ENCODE measurements at places on chromosomes 12 and 14. TPM values are rescaled to one million over a fixed set of nuclear protein-coding genes. Genes with fewer than 3 reads are reported as not detected.

NOXRED1 gene
- 0.26 TPM for total RNA-seq

MYF6 gene
- not detected for total RNA-seq

GRCh38 chr12:122726080-122726558, 4.5 kb downstream of the HCAR1 start:
- peak; percentile 76 for DNase-seq

SYT1 gene
- total RNA-seq, result 6.3 TPM

GRCh38 chr14:60106339-60106738, 14.6 kb downstream of the PCNX4 start:
- no peak for DNase-seq

GRCh38 chr12:19002216-19002615, 127.3 kb upstream of the PLEKHA5 start:
- DNase-seq, result no peak

- DNase-seq, result no peak
Measured at GRCh38 chr12:42140901-42141300, 3.8 kb downstream of the GXYLT1 start.

CYP27B1 gene
- 0.39 TPM for total RNA-seq

- DNase-seq, result peak; percentile 39
Measured at GRCh38 chr14:59189091-59189785, 771 bp downstream of the DAAM1 start.

NTF3 gene
- not detected for total RNA-seq

- no peak for DNase-seq
Measured at GRCh38 chr14:100891501-100892445, 11.7 kb downstream of the RTL1 start.

- no peak for DNase-seq
Measured at GRCh38 chr14:78614593-78614992, 444.4 kb downstream of the NRXN3 start.

ABCC9 gene
- not detected for total RNA-seq

DNA sequence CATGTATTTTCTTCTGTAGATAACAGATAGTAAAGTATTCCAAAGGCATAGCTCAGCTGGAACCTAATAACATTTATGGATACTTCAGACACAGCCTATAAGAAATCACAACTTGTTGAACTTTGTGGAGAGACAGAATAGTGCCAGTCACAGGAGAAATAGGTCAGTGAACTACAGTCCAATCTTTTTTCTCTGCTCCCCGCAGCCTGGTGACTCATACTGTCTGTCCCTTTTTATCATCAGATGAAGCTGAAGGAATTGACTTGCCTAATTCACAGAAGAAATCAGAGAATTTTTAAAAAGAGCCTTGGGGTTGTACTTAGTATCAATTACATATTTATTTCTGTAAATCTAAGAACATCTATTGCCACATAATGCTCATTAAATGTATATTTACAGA, 222.3 kb downstream of the ALG10 start:
- no peak for DNase-seq

DNA sequence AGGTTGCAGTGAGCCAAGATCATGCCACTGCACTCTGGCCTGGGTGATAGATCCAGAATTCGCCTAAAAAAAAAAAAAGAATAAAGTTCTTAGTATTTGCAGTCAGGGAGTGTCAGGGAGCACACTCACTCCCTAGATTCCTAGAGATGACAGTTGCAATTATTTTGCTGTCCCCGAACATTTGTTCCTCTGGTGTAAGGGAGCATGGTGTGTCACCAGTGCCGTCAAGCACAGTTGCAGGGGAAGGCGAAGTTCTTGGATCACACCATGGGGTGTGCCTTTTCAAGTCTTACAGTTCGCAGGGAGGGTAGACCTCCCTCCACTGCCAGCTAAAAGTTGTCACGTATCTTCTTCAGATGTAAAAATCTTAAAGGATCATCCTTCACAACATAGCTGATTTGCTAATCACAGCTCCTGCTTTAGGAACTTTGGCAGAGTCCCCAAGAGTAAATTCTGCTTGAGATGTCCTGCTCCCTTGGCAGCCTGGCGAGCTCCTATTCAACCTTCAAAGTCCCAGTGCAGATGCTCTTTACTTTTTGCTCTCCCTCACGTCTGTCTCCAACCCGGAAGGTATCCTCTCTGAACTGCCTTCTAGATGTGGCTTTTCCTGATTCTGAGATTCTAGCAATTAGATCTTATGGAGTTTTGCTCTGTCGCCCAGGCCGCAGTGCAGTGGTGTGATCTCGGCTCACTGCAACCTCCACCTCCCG, 11.3 kb downstream of the ACACB start:
- no peak for DNase-seq

GSKIP gene
- 23.3 TPM for total RNA-seq

GRCh38 chr12:132422381-132423043, 67.4 kb upstream of the FBRSL1 start:
- no peak for DNase-seq

RAB35 gene
- total RNA-seq, result 38.8 TPM

ARMH4 gene
- total RNA-seq, result 1.4 TPM

ZFC3H1 gene
- 11.4 TPM for total RNA-seq

- no peak for DNase-seq
Measured at GRCh38 chr12:96441816-96442215, 41.6 kb upstream of the CDK17 start.

DNA sequence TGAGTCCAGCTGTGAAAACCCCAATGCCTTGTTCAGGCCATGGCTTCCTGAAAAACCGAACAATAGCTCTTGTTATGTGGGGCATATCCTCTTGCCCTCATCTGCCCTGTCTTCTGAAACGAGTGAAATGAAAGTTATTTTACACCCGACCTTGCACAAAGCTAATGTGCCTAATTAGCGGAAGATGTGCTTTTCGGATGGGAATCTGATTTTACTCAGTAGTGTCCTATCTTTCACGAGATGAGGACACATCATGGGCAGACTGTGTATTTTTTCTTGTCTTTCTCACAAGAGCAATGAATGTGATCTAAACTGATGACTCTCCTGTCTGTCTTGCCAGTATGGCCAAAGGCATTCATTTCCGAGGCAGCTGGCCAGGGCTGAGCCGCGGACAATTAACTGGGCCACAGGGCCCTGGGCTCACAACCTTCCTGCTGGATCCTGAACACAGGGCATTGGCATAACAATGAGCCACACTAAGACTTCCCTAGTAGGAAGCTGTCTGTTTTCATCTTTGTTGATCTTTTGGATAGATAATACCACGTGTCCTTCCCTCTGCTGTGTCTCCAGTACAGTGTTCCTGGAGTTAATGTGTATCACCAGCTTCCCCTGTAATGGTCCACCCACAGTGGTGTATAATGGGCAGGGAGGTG, 86.0 kb upstream of the HIF1A start:
- peak; percentile 41 for DNase-seq

- no peak for DNase-seq
Measured at GRCh38 chr14:76926521-76927251, 100.5 kb downstream of the LRRC74A start.

CCDC197 gene
- not detected for total RNA-seq

GRCh38 chr12:96587691-96588090, 98.3 kb downstream of the CFAP54 start:
- no peak for DNase-seq

- DNase-seq, result no peak
Measured at GRCh38 chr12:66679461-66680084, 697 bp upstream of the GRIP1 start.

ACSM4 gene
- not detected for total RNA-seq

GRCh38 chr12:118500299-118500698, 123.9 kb downstream of the SUDS3 start:
- no peak for DNase-seq

ACACB gene
- total RNA-seq, result 1.7 TPM

FGD6 gene
- total RNA-seq, result 11.0 TPM

PLEKHG7 gene
- total RNA-seq, result not detected

GRCh38 chr14:60273956-60274355, 24.9 kb downstream of the PPM1A start:
- DNase-seq, result no peak

MFAP5 gene
- total RNA-seq, result 0.13 TPM

DNA sequence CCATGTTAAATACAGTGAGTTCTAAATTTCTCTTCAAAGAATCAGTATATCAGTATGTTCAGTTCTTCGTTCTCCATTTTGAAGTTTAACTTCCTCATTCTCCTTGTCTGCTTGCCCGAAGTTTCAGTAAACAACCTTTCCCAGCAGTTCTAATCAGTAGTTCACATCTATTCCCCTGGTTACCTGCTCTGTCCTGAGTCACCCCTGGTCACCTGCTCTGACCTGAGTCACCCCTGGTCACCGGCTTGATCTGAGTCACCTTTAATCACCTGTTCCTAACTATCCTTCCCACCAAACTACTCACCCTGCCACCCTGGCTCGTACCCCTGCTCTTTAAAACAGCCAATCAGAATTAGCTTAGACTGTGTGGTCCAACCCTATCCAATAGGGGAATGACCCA, 9.4 kb upstream of the OR10G3 start:
- no peak for DNase-seq

- no peak for DNase-seq
Measured at GRCh38 chr14:102817942-102818940, 41.0 kb downstream of the TRAF3 start.

- DNase-seq, result peak; percentile 36
Measured at GRCh38 chr12:12387501-12387900, 30.6 kb downstream of the BORCS5 start.

DLGAP5 gene
- 8.7 TPM for total RNA-seq

GRCh38 chr12:49635656-49636055, 12.3 kb downstream of the PRPF40B start:
- no peak for DNase-seq

SERPINA5 gene
- 0.26 TPM for total RNA-seq

DNA sequence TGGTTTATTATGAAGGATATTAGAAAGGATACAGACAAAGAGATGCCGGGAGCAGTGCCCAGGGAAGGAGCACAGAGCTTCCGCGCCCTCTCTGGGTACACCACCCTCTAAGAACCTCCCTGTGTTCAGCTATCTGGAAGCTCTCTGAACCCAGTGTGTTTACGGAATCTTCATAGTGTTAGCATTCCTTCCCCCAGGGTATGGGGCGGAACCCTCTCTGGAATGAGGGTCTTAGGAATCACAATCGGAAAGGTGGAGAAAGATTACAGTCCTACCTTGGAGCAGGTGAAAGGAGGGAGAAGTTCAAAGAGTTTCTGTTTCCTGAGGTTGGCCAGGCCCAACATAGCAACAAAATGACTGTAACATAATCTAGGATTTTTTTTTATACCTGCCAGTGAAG, 6.8 kb upstream of the NUDT4 start:
- DNase-seq, result no peak

SCNN1A gene
- total RNA-seq, result under 0.01 TPM

DNA sequence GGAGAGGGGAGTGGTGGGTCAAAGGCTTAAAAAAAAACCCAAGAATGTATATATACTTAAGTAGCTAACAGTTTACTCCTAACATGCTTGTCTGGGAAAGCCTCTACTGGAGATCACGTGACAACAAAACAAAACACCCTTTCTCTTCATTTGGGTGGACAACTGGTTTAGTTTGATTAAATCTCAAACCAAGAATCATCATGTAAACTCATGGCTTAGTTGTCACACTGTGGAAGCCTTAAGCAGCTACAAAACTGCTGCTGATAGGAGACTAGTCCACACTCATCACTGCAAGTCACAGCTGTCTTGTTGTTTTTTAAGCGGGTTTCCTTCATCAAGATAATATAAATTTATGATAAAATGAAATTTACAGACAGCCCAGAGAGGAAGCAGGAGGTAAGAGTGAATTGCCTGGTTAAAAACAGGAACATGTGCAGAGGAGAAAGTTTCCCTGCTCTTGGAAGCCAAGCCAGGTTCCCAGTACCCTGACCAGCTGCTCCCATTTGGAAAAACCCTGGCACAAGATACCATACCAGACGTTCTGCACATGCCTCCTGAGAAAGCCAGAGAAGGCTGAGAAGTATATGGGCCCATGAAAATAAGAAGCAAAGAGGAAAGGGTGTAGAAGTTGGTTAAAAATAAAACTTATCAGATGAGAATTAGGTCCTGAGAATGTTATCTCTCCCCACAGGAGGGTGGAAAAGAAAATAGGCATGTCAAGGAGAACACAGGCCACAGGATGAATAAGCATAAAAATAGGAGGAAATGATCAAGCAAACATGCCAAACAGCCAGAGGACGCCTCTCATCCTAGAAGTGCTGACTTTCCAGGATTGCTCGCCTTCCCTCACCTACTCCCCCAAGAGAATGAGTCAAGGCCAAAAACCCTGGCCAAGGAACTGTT, 34.0 kb downstream of the EGLN3 start:
- peak; percentile 71 for DNase-seq

MMP19 gene
- 0.51 TPM for total RNA-seq

PNMA1 gene
- 13.5 TPM for total RNA-seq

GRCh38 chr12:110581931-110582275, 1.2 kb downstream of the PPTC7 start:
- DNase-seq, result no peak

DNA sequence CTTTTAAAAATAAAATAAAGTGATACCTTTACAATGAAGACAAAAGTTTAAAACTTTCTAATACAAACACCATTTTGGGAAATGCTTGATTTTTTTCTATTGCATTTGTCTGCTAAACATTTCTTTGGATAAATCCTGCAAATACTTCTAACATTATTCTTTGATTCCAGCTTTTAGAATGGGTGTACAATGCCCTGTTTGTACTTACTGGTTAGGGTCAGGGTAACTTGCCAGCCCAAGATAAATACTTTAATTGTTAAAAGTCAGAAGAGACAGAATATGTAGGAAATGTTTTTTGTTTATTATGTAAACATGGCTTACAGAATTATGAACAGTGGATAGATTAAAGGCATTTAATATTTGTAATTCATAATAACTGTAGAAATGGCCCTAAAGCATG, 60.5 kb downstream of the WASHC4 start:
- DNase-seq, result no peak

DNA sequence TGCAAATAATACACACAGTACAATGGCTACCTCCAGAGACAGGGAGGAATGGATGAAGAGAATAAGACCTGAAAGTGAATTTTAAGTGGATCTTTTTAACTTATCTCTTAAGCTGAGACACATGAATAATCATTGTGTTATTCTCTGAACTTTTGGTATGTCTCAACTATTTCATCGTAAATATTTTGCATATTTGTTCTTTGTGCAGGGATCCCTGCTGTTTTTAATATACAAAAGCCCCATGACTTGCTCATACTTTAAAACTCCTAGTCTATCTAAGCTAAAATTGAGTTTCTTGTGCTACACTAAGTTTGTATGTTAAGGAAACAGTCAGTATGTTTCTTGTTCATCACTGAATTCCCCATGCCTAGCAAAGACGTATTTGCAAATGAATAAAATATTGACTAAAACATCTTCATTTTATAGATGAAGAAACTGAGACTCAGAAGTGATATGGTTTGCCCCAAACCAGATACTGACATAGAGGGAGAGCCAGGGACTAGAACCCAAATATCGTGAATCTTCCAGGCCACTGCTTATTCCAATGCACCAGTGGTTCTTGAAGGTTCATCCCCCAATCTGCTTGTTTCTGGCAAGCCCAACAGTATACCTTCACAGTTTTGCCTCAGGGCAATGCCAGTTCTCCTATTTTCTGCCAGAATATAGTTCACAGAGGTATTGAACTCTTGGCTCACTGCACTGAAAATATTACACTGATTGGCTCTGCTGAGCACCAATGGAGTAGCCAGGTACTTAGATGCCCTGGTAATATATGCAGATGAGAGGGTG, 356.9 kb downstream of the MED13L start:
- DNase-seq, result no peak

AKAP5 gene
- 0.13 TPM for total RNA-seq
